Activated CD4-positive, alpha-beta T cell treated with anti-CD3 and anti-CD28 coated beads, Interleukin-2, amount 10 ng/mL, durations not matched to agents 7 days and 5 days (primary cell): ENCODE measurements at places on chromosomes 16 and 17. TPM values are rescaled to one million over a fixed set of nuclear protein-coding genes. Genes with fewer than 3 reads are reported as not detected.

DNA sequence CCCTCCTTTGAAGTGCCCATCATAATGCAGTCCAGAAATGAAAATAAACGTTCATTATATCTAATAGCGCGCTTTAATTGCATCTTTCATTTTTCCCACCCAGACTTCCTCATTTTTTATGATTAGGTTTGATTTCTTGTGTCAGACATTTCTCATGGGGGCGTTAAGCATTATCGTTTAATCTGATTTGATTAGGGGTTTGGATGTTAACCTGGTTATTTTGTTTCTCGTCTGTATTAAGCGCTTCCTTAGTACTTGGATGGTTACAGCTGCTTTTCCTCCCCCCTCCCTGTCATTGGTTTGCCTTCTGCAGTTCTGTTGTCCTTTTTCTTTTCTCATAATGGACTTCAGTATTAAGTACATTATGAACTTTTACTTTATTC, 540 bp downstream of the MFSD11 start:
- peak overlapping the region; percentile 88 for H3K4me3 ChIP-seq
- no peaks in the 10 kb centered on the region for H3K27me3 ChIP-seq
- DNase-seq = no peak
- H3K36me3 ChIP-seq = peaks cover 46% of the 10 kb centered on the region
- H3K4me1 ChIP-seq = peaks cover 43% of the 10 kb centered on the region

- DNase-seq = peak; percentile 62
- H3K4me1 ChIP-seq = peaks cover 54% of the 10 kb centered on the region
- H3K4me3 ChIP-seq = peak overlapping the region; percentile 55
These were observed 17.5 kb upstream of the SPNS2 start for GRCh38 chr17:4480929-4481898.

GRCh38 chr16:12170103-12171040, 193.8 kb downstream of the SNX29 start:
- no peak overlapping the region for H3K27ac ChIP-seq
- H3K36me3 ChIP-seq = no peaks in the 10 kb centered on the region
- DNase-seq = no peak
- H3K4me3 ChIP-seq = no peak overlapping the region

GRCh38 chr17:42126836-42127235, 4.2 kb downstream of the HSPB9 start:
- H3K4me1 ChIP-seq = peaks cover 11% of the 10 kb centered on the region
- H3K27me3 ChIP-seq = no peaks in the 10 kb centered on the region
- H3K4me3 ChIP-seq = no peak overlapping the region
- no peak overlapping the region for H3K27ac ChIP-seq
- DNase-seq = no peak

DNA sequence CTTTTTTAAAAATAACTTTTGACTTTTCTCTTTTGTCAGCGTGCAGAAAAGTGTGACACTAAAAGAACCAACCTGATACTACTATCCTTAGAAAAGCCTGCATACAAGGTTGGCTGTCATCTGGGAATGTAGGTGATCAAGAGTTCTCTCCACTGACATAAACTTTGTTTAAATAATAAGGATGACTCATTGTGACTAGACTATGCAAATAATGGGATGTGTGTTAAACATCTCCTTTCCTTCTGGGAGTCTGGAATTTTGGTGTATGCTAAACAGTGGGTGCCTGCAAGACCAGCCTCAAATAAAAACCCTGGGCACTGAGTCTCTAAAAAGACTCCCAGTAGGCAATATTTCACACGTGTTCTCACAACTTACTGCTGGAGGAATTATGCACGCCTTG, 373.4 kb downstream of the CNTNAP4 start:
- no peak overlapping the region for H3K27ac ChIP-seq
- no peaks in the 10 kb centered on the region for H3K27me3 ChIP-seq
- no peaks in the 10 kb centered on the region for H3K4me1 ChIP-seq
- H3K36me3 ChIP-seq = no peaks in the 10 kb centered on the region
- no peak for DNase-seq
- no peak overlapping the region for H3K4me3 ChIP-seq

DNA sequence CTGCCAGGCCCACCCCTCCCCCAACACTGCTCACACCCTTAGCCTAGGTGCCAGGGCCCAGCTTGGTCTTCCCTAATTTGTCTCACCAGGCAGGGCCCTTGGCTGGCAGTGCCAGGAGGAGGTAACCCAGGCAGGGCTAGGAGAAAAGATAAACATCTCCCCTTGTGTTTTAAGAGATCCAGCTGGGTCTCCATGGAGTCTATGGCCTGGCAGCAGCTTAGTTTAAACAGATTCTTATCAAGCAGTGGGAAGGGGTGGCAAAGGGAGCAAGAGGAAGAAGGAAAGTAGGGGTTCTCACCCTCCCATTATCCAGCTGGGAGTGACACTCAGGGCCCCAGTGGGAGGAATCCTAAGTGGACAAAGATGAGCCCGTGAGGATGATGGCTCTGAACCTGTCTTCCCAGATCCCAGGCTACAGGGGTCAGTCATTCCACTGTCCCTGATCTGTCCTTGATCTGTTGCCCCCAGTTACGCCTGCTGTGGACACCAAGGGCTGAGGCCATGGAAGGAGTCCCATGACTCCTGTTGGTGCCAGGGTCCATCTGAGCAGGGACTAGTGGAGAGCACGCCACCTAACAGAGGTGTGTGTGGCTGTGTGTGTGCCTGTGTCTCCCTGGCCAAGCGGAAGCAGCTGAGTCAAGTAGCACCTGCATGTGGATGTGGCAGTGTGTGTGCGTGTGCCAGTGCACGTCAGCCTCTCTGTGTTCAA, 47.4 kb upstream of the MEIOC start:
- H3K36me3 ChIP-seq = no peaks in the 10 kb centered on the region
- no peak for DNase-seq
- no peak overlapping the region for H3K27ac ChIP-seq
- no peaks in the 10 kb centered on the region for H3K4me1 ChIP-seq

DNA sequence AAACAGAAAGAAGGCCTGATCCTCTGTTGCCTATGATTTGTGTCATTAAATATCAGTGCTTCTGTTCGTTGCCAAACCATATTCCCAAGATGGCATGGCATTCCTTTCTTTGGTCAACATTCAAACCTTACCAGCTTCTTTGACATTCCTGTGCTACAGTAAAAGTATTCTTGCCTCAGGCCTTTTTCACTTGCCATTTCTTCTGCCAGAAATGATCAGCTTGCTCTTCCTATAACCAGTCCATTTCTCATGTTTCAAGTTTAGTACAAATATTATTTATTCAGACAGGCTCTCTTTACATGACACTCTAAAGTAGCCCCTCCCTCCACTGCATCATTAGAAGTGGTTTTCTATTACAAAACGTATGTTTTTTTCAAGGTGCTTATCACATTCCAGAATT, 278.3 kb downstream of the KCNJ2 start:
- no peaks in the 10 kb centered on the region for H3K4me1 ChIP-seq
- H3K27ac ChIP-seq = no peak overlapping the region
- H3K36me3 ChIP-seq = no peaks in the 10 kb centered on the region
- no peak overlapping the region for H3K4me3 ChIP-seq

- no peaks in the 10 kb centered on the region for H3K4me1 ChIP-seq
- DNase-seq = no peak
- H3K36me3 ChIP-seq = no peaks in the 10 kb centered on the region
- H3K27me3 ChIP-seq = no peaks in the 10 kb centered on the region
- H3K27ac ChIP-seq = no peak overlapping the region
- no peak overlapping the region for H3K4me3 ChIP-seq
These were observed 104.3 kb upstream of the DNAH9 start for GRCh38 chr17:11493936-11494335.

DNA sequence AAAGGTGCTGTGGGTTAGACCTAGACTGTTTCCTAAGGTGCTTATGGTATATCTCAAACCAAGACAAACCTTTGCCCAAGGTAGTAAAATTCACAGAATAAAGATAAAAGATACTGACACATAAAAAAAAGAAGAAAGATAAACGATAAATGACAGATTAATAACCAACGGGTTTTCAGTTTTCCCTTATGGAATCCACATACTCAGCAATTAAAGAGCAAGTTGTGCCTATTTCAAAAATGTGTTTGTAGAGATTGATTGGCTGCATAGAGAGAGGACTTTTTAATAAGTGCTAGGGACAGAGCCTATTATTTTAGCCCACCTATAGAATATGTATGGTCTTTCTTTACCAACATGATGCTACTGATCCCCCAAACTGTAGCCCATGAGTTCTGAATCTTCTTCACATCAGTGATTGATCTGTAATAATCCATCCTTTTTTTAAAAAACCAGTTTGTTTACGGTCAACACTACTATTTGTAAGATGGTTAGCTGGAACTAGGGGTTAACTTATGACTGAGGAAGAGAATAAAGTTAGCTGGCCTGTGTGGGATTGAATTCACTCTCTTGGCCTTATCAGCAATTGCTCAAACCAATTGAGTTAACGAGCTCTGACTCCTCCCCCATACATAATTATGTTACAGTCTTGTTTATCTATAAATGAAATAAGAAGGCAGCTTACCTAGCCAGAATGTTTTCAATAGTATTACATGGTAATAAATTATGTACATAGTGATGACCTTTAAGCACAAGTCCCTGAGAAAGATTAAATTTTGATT, 53.8 kb downstream of the SNX11 start:
- no peak overlapping the region for H3K4me3 ChIP-seq
- H3K36me3 ChIP-seq = peaks cover 32% of the 10 kb centered on the region
- no peak overlapping the region for H3K27ac ChIP-seq
- H3K27me3 ChIP-seq = no peaks in the 10 kb centered on the region
- no peak for DNase-seq
- H3K4me1 ChIP-seq = peaks cover 8% of the 10 kb centered on the region

- peaks cover 23% of the 10 kb centered on the region for H3K4me1 ChIP-seq
- no peak overlapping the region for H3K4me3 ChIP-seq
These were observed 29.0 kb downstream of the MRC2 start for GRCh38 chr17:62656446-62656845.

DNA sequence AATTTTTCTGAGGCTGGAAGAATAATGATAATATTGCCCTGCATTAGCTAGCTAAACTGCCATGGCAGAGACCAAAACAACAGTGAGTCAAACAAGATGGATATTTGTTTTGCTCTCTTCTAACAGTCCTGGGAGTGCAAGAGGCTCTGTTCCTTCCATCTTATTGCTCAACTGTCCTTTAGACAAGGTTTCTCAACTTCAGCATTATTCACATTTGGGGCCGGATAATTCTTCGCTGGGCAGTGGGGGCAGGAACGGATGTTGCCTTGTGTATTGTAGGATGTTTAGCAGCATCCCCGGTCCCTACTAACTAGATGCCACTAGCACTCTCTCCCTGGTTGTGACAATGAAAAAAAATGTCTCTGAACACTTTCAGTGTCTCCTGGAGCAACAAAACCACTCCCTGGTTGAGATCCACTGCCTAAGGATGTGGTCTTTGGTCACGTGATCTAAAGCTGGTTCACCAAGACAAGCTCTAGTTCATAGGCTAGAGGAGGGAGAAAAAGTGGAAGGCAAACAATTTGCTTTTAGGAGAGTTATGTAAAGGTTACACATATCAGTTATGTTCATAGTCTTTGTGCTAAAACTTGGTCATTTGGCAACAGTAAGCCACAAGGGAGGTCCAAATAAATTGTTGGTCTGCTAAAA, 144.4 kb downstream of the PCTP start:
- peaks cover 8% of the 10 kb centered on the region for H3K4me1 ChIP-seq
- H3K4me3 ChIP-seq = no peak overlapping the region
- H3K27ac ChIP-seq = no peak overlapping the region
- DNase-seq = peak; percentile 53
- H3K36me3 ChIP-seq = no peaks in the 10 kb centered on the region

GRCh38 chr16:58020628-58021521, 4.7 kb upstream of the MMP15 start:
- H3K27ac ChIP-seq = peak overlapping the region; percentile 60
- H3K27me3 ChIP-seq = peaks cover 12% of the 10 kb centered on the region
- H3K36me3 ChIP-seq = peaks cover 6% of the 10 kb centered on the region
- H3K4me3 ChIP-seq = no peak overlapping the region
- DNase-seq = peak; percentile 74
- peaks cover 20% of the 10 kb centered on the region for H3K4me1 ChIP-seq

- peaks cover 54% of the 10 kb centered on the region for H3K4me1 ChIP-seq
- peak overlapping the region; percentile 64 for H3K27ac ChIP-seq
- H3K36me3 ChIP-seq = peaks cover 14% of the 10 kb centered on the region
These were observed 849 bp downstream of the PRR29 start for GRCh38 chr17:63998721-63999679.

DNA sequence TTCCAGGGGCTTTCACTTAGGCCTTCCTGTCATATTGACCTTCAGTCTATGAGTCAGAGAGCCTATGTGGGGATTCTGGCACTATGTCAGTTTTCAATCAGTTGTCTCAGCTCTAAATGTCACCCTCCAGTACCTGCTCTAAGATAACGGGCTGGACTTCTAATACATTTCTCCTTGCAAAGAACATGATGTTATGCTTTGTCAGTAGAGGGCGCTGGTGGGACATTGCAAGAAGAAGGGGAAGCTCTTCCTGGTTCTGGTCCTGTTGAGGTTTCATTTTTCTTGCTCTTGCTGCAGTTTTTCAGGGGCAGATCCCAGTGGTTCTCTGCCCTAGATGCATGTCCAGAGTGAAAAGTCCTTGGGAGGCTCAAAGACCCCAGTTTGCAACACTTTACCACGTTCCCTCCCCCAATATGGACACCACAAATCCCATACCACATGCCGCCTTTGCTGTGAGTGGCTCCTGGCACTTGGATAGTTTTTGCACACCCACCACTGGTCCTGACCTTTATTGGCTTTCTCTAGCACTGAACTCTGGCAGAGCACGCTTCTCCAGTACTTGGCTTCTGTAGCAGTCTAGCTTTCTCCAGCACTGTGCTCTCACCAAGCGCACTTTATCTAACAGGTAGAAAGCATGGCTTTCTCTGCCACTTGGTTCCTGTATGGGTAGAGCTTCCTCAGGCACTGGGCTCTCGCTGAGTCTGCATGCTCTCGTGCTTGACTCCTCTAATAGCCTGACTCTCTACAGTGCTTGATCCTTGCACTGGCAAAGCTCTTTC, 49.0 kb downstream of the BCL7C start:
- peak overlapping the region; percentile 17 for H3K4me3 ChIP-seq
- H3K36me3 ChIP-seq = no peaks in the 10 kb centered on the region
- peak; percentile 95 for DNase-seq
- no peaks in the 10 kb centered on the region for H3K27me3 ChIP-seq
- peak overlapping the region; percentile 88 for H3K27ac ChIP-seq

GRCh38 chr16:84862804-84863480, 43.2 kb downstream of the CRISPLD2 start:
- no peak overlapping the region for H3K4me3 ChIP-seq
- H3K27ac ChIP-seq = no peak overlapping the region
- DNase-seq = no peak
- H3K4me1 ChIP-seq = no peaks in the 10 kb centered on the region
- H3K27me3 ChIP-seq = peaks cover 3% of the 10 kb centered on the region

- H3K27me3 ChIP-seq = peaks cover 16% of the 10 kb centered on the region
- no peak overlapping the region for H3K27ac ChIP-seq
- no peak overlapping the region for H3K4me3 ChIP-seq
These were observed 19.7 kb upstream of the SLC4A1 start for GRCh38 chr17:44287651-44288050.

SCIMP gene
- not detected for total RNA-seq

TMED6 gene
- total RNA-seq = 1.0 TPM

SHISA9 gene
- total RNA-seq = 0.04 TPM

ABCA8 gene
- total RNA-seq = not detected

HES7 gene
- total RNA-seq = 0.20 TPM

GJC1 gene
- 1.1 TPM for total RNA-seq
